AG09319 (cell line): ENCODE measurements at places on chromosomes 16 and 17.
A peak's percentile ranks its signal among the peaks of the same experiment; 100 is the strongest.

DNA sequence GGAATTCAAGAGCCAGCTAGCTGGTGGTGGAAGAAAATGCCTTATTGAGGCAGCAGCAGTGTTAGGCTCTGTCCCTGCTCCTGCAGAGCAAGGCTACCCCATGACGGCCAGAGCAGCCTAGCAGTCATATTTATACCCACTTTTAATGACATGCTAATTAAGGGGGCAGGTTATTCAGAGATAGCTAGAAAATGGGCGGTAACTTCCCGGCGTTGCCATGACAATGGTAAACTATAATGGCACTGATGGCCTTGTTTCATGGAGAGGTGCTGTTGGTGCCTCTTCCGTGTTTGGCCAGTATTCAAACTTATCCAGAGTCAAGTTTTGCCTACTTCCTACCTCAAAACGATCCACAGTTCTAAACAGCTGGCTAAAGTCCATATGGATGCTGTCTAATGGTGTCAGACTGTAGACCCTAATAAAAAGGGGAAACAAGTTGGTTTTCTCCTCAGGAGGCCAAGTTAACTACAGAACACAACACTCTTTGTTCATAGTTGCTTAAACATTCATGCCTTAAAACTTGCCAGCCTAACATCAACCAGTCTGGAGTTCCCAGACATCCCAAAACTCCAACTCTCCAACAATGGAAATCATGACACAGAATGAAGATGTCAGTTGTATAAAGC lies 3.7 kb upstream of the SCNN1B start:
- no peak for DNase-seq

GRCh38 chr17:35560703-35561102 lies at the start of gene SLFN14:
Gene SLFN14, minus strand, starts transcription at chr17:35560819. Its CDS starts 2,757 bp downstream, at chr17:35558062.
- DNase-seq: no peak

- peak; percentile 8 for DNase-seq
These were observed 13.9 kb upstream of the KRTAP17-1 start for GRCh38 chr17:41329279-41329948.

DNA sequence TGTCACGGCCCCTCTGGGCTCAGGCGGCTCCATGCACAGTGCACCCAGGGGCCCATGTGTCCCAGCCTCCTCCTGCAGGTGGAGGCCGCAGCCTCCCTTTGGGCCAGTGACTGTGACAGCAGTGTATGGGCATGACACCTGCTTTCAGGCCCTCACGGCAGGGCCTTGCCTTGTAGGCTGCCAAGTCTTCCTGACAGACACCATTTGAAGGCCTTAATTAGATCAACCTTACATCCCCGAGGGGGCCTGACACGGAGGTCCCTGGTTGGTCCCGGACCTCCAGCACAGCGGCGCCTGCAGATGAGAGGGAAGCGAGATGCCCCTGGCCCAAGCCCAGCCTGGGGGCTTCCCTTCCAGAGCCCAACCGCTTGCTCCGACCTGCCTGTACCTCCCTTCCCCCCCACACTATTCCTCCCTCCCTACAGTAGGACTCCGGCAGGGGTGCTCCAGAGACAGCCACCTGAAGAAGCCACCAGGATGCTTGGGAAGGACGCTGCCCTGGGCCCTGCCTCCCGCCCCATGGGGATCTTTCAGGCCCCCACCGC lies 31.9 kb downstream of the BAIAP2 start:
- DNase-seq: no peak

GRCh38 chr17:13127921-13128602 lies 110.2 kb upstream of the ELAC2 start:
- DNase-seq: no peak

- DNase-seq: no peak
These were observed 250.8 kb upstream of the FOXF1 start for GRCh38 chr16:86259499-86259898.

DNA sequence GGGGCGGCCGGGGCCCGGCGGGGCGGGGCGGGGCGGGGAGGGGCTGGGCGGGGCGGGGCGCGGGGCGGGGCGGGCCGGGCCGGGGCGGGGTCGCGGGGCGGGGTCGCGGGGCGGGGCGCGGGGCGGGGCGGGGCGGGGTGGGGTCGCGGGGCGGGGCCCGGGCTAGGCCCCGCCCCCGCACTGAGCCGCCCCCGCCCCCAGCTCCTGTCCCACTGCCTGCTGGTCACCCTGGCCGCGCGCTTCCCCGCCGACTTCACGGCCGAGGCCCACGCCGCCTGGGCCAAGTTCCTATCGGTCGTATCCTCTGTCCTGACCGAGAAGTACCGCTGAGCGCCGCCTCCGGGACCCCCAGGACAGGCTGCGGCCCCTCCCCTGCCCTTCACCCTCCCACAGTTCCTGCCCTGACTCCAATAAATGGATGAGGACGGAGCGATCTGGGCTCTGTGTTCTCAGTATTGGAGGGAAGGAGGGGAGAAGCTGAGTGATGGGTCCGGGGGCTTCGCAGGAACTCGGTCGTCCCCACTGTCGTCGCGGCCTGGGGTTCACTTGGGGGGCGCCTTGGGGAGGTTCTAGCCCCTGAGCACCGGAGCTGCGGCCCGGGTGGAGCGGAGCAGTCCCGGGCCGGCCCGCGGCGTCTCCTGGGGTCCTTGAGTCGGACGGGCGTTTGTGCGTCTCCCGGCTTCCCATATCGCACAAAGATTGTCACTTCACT lies 795 bp upstream of the HBM start:
- DNase-seq: no peak

- no peak for DNase-seq
These were observed 69.4 kb upstream of the NKD1 start for GRCh38 chr16:50478773-50479149.

DNA sequence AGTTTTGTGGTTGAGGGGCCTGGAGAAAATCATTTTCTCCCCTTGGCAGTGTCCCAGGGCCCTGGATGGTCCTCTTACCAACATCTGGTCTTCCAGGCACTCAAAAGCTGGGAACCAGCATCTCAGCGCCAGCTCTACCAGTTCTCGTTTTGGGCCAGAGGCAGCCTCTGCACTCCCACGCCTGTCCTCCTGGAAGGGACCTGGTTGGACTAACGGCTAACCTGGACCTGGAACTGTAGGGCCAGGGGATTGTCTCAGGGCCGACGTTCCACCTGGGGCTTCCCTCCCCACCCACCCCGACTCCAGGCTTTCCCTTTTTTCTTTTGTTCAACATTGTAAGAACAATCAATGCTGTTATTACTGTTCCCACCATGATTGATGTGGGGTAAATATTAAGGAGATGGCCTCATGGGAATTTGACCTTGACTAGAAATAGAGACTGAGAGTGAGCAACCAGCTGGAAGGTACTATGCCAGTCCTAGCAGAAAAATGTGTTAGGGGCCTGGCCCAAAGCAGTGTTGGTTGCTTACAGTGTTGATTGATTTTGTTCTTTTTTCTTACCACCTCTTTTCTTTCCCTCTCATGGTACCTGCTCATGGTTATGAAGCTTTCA lies 81.4 kb downstream of the ABCC6 start:
- no peak for DNase-seq

DNA sequence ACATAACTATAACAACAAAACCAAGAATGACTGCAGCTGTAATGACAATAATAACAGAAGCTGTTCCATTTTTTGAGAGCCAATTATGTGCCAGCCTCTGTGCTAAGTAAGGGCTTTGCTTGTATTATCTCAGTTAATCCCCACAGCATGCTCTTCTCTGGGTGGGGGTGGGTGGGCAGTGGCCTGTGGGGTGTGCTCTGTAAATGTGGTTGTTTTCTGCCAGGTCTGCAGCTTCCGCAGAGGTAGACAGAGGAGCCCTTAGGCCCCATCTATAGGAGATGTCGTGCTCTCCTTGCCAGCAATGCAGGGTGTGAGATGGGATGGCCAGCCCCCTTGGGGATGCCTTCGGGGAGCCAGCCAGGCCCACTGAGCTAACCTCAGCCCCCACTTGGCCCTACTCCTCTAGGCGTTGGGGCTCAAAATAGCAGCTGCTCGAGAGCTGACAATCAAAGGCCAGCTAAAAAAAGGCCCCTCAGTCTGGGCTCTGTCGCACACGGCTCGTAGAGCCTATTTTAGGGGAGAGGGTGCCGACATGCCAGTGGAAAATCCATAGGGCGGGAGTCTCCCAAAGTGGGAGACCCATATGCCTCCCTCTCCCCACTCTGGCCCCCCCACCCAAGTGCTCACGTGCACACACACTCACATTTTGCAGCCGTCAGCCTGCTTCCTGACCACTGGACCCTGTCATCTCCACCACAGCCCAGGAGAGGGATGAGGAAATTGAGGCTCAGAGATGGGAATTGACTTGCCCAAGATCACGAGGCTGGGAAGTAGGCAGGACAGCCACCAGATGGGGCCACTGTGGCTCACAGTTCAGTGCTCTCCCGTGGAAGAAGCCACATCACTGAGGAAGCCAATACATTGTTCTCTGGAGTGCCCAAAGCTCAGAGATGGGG lies 15.8 kb downstream of the CDH16 start:
- no peak for DNase-seq

GRCh38 chr17:68512960-68513474 lies 787 bp downstream of the PRKAR1A start:
- DNase-seq: no peak

GRCh38 chr16:54027558-54027957 lies 259.0 kb downstream of the IRX3 start:
- no peak for DNase-seq

- DNase-seq: no peak
These were observed 182.2 kb upstream of the CPHXL start for GRCh38 chr16:75908331-75909117.

DNA sequence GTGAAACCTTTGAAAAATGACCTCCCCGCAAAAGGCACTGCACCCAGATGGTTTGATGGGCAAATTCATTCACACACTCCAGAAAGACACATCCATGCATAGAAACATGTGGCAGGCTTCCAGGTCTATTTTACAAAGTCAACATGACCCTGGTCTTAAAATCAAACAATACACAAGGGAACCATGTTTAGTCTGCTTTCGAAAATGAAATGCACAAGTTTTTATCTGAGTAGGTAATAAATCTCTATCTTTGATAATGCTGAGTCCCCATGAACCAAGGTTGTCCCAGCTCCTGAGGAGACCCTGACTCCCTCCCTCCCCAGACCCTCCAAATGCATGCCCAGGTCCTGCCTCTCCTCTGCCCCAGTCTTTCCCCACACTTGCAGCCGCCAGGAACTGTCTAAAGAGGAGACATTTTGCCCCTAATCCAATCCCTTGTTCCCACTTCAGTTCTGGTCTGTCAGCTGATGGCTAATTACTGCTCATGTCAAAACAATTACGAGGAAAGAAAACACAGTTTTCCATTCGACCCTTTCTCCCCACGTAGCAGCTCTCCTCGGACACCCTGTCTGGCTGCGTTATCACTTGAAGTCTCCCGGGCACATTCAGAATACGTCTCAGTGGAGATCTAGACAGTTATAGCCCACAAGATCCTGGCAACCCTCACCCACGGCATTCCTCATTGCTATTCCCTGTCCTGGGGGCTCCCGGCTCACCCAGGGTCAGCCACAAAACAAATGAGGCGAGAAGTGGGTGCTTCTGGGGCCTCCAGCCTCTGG lies 68.8 kb upstream of the RCVRN start:
- no peak for DNase-seq

DNA sequence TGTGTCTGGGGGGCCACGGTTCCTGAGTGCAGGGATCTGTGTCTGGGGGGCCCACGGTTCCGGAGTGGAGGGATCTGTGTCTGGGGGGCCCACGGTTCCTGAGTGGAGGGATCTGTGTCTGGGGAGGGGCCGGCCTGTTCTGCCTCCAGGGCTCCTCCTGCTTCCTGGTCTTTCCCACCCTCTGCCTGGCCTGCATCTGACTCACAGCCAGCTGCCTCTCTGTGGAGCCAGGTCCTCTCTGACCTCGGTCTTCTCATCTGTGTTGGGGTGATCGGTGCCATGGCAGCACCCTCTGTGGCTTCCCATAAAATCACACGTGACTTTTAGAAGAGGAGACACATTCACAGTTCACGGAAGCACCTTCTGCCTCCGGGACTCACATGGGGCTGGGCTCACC lies 50.3 kb downstream of the ZFPM1 start:
- no peak for DNase-seq

DNA sequence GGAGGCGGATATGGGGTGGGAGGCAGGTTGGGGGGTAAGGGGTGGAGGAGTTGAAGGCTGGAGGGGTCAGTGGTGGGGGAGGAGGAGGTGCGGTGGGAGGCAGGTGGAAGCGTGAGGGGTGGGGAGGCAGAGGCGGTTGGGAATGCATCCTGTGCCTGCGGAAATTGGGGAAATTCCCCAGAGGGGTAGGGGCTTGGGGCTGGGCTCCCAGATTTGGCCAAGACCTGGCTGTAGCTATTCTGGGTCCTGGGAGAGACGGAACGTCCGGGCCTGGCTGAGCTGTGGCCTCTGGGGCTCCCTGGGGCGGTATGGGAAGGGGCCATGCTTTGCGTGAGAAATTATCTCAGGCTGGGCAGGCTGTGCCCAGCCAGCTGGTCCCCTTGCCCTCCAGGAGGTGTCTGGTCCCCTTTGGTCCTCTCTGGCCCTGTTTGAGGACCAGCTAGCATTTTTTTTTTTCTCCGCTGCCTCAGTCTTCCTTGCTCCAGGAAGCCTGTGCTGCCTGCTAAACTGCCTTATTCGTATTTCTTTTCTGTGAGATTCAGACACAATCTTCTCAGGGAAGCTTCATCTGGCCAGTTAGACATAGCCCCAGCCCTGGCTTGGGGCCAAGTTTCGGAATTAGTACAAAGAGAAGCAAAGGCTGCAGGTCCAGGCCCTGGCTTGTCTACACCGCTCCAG lies 7.3 kb upstream of the TRPV2 start:
- no peak for DNase-seq

DNA sequence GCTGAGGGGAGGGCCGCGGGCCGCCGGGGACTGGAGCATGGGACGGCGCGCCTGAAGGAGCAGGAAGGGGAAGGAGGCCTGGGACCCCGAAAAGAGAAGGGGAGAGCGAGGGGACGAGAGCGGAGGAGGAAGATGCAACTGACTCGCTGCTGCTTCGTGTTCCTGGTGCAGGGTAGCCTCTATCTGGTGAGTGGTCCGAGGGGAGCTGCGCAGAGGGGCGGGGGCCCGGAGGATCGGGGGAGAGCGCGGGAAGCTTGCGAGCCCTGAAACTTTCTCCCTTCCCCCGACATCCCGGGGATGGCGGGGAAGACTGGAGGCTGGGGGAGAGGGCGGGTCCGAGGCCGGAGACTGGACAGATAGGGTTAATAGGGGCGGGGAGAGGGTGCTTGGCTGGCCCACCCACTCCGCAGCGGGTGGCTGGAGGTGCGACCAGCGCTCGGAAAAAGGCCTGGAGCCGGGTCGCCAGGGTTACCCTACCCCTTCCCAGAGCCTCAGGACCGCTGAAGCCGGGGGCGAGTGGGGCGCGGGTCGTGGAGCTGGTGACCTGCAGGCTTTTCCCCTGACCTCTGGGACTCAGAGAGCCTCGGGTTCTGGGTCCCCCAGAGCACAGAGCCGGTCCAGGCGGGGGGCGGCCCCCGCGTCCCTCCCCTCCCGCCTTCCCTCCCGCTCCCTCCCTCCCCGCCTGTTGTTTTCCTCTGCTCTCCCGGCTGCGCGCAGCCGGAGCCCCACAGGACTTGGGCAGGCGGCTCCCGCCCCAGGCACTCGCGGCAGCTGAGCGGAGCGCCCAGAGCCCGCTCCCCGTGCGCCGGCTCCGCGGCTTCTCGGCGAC lies 631 bp downstream of the NXPH3 start:
- DNase-seq: no peak

GRCh38 chr16:12688951-12689850 lies 114.5 kb downstream of the CPPED1 start:
- DNase-seq: no peak
